HepG2 (cell line): ENCODE measurements at places on chromosomes 5 and 9.

- DNase-seq = no peak
Observed at GRCh38 chr5:145509336-145510136, 325.6 kb downstream of the PRELID2 start.

DNA sequence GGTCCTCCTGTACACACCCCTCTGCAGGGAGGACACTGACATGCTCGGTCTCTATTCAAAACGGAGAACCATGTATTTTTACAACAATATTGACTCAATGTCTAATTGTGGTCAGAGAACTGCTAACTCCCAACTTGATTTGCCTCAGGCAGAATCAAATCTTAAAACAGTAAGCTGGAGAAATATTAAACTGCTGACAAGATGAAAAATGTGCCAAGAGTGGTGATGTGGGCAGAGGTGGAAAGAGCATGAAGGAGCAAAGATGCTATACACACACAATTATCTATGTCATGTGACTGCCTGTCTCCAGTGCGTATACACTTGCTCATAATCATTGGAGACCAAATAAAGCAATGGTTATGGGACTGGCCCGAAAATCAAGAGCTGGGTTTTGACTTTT is 556.1 kb upstream of the ZNF608 start:
- no peak for DNase-seq

DNA sequence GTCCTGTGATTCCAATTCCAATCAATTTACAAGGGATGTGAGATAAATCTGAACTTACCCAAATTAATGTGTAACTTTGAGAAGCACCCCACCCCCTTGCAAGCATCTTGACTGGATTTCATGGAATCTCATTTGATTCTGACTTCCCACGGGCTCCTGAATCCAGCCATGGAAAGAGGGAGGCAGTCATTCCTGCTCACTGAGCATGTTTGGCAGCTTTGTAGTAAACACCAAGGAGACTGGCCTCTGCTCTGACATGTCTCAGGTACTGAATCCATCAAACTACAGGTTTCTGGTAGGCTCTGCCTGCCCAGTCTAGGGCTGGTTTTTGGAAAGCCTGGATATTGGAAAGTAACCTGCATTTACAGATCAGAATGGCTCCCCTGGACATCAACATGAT is 357.6 kb downstream of the ARHGEF28 start:
- no peak for DNase-seq

- DNase-seq = peak; percentile 60
Observed at GRCh38 chr5:73596705-73597328, 29.2 kb upstream of the ARHGEF28 start.

DNA sequence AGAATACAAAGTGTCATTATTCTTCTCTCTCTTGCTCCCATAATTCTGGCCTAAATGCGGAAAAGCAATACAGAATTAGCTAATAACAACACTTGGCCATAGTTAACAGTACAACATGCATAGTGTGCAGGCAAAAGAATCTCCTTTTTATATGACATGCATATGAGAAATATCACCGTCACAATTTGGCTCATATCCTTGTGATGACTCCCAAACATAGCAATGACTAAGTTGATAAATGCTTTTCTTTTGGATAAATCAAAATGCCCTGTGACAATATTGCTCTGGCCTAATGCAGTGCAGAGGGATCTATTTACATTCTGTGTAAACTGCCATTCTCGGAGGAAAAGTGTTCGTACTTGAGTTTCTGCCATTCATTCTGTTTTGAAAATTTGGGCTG is 121.9 kb upstream of the GHR start:
- DNase-seq = no peak

DNA sequence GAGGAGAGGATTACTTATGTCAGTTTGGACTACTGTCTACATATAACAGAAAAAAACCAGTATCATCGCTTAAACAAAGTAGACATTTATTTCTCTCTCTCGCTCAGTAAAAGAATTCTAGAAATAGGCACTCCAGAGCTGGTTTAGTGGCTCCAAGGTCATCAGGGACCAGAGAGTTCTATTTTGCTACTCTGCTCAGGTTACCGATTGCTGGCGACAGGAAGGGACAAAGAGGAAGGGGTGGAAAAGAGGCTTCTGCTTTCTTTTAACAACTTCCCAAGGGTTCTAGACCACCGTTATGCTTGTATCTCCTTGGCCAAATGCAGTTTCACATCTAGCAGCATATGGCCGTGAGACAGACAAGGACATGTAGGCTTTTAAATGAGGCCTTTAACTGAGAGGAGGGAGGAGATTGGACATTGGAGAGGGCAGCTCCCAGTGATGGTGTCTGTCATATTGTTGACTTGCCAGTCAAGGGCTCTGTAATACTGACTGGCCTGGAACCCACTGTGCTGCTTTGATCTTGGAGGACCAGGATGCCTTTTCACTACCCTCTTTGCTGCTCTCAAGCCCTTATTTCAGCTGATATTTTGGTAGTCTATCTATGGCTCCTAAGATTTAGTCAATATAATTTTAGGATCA is 15.6 kb upstream of the DCP2 start:
- peak; percentile 61 for DNase-seq

- DNase-seq = no peak
Observed at GRCh38 chr5:1311439-1312055, 16.7 kb upstream of the TERT start.
